ENCODE measurements at places on chromosomes 13 and 19.

- DNase-seq = peak; percentile 42
Measured at GRCh38 chr19:2266183-2266993, 10.2 kb upstream of the JSRP1 start.

GRCh38 chr19:5631567-5632240 is 8.8 kb downstream of the SAFB start:
- DNase-seq = no peak

GRCh38 chr13:51770160-51770559 is 33.8 kb downstream of the DHRS12 start:
- no peak for DNase-seq

- no peak for DNase-seq
Measured at GRCh38 chr13:21137696-21138095, 38.7 kb downstream of the SKA3 start.

- DNase-seq = no peak
Measured at GRCh38 chr19:46787331-46788261, 798 bp downstream of the SLC1A5 start.

GRCh38 chr13:54928071-54928470 is 1899.5 kb downstream of the OLFM4 start:
- no peak for DNase-seq

DNA sequence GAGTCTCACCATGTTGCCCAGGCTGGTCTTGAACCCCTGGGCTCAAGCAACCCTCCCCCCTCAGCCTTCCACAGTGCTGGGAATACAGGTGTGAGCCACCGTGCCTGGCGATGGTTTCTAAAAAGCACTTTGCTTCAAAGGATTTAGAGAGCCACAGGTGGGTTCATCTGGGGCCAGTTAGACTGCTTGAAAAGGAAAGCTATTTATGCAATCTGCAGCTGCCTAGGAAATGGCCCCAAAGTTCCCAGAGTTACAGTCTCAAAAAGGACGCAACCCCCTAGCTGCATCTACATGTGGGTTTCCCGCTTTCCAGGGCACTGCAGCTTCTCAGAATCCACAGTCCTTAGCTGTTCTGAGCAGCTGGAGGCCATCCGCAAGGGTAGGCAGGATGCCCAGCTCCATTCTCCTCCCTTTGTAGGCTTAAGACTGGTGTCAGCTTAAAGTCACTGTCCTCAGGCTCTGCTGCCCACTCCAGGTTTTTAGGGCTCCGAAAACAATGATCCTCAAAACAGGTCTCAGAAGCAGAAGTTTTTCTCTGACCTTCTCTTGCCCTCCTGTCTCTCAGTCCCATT is 41.4 kb downstream of the ZNF823 start:
- no peak for DNase-seq

DNA sequence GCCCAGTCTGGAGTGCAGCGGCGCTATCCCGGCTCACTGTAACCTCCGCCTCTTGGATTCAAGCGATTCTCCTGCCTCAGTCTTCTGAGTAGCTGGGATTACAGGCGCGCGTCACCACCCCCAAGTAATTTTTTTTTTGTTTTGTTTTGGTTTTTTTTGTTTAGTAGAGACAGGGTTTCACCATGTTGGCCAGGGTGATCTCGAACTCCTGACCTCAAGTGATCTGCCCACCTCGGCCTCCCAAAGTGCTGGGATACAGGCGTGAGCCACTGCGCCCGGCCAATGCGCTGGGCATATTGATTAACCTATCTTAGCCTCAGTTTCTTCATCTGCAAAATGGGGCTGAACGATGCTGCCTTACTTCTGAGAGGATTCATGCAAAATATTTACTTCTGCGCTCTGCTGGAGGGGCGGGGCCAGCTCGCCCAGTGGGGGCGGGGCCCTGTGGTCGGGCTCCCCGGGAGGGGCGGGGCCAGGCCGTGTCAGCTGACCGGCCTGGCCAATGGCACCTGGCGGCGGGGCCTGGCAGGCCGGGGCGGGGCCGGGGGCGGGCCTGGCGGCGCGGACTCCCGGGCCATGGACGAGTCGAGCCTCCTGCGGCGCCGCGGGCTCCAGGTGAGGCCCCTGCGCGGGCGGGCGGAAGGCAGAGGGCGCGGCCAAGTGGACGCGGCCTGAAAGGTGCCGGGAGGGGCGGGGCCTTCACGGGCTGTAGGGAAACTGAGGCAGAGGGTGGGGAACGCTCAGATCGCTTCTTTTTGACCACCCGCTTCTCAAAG is at the start of gene MAST3:
Gene MAST3, plus strand, starts transcription at position 562 of the 776 bp plus-strand sequence. Its CDS starts 15 bp downstream, at position 577.
- DNase-seq = peak; percentile 80
